ENCODE measurements at places on chromosomes 11 and 22. TPM values are rescaled to one million over a fixed set of nuclear protein-coding genes. Genes with fewer than 3 reads are reported as not detected.

GRCh38 chr11:121692236-121692635 is 239.5 kb upstream of the SORL1-AS1 start:
- no peak overlapping the region for H3K27ac ChIP-seq
- H3K4me3 ChIP-seq, result no peak overlapping the region
- no peaks in the 10 kb centered on the region for H3K36me3 ChIP-seq

- DNase-seq, result no peak
- no peaks in the 10 kb centered on the region for H3K36me3 ChIP-seq
- no peak overlapping the region for H3K4me3 ChIP-seq
- no peaks in the 10 kb centered on the region for H3K27me3 ChIP-seq
- no peaks in the 10 kb centered on the region for H3K4me1 ChIP-seq
Observed at GRCh38 chr11:82076126-82076525, 657.5 kb downstream of the FAM181B start.

The TMEM109 gene
- 109 TPM for total RNA-seq

The C11orf65 gene
- 0.68 TPM for total RNA-seq

The OLFML1 gene
- total RNA-seq, result 8.0 TPM

The TSPO gene
- 199 TPM for total RNA-seq

DNA sequence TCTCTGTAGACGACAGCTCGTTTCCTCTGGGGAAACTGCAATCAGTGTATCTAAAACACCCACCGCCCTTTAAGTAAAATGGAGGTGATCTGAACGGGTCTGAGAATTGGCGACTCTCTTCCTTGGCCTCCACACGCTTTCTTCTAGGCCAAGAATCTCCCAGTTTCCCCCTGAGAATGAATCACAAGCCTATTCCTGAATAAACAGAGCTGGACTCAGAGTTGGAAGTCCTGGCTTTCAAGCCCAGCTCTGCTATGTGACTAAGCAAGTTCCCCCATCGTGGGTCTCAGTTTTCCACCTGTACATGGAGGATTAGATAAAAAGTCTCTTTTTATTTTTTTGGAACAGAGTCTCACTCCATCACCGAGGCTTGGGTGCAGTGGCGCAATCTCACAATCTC is 200.4 kb downstream of the MN1 start:
- no peak overlapping the region for H3K4me3 ChIP-seq
- H3K36me3 ChIP-seq, result no peaks in the 10 kb centered on the region
- no peak overlapping the region for H3K27ac ChIP-seq
- no peaks in the 10 kb centered on the region for H3K4me1 ChIP-seq

Measured in spleen (tissue), 13 donors.